NCI-H1092 (cell line): ENCODE measurements at places on chromosomes 4 and X.

DNA sequence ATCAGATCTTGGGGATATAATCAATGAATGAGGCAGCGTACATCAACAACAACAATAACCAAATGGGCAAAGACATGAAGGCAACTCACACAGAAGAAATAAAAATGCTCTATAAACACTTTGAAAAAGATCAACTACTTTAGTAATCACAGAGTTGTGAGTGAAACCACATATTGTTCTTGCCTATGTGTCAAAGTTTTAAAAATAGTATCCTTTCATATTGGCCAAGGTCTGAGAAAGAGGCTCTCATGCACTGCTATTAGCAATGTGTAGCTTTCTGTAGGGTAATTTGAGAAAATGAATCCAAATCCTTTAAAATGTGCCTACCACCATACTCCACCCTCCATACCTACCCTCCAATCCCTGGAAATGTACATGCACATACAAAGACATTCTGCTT, 25.0 kb downstream of the COQ2 start:
- DNase-seq, result no peak

GRCh38 chr4:112857461-112857860, 192.0 kb upstream of the ANK2 start:
- DNase-seq, result no peak

DNA sequence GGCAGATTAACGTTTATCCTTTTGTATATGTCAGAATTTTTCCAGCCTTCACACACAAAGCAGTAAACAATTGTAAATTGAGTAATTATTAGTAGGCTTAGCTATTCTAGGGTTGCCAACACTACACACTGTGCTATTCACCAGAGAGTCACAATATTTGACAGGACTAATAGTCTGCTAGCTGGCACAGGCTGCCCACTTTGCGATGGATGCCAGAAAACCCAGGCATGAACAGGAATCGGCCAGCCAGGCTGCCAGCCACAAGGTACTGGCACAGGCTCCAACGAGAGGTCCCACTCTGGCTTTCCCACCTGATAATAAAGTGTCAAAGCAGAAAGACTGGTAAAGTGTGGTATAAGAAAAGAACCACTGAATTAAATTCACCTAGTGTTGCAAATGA, 94.8 kb downstream of the TET2 start:
- DNase-seq, result peak; percentile 35

GRCh38 chr4:8053688-8054449, 104.7 kb downstream of the ABLIM2 start:
- no peak for DNase-seq

DNA sequence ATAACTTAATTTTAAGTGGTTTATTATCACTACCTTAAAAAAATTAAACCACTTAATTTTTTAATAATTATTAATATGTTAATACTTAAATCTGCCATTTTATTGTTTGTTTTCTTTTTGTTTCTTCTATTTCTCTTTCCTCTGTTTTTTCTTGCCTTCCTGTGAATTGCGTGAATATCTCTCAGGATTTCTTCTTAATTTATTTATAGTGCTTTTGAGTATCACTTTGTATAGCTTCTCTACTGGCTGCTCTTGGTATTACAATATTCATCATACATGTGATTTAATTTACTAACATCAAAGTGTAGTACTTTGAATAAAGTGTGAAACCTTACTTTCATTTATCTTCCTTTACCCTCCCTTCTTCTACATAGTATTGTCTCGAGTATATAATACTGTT, 349.5 kb upstream of the CPXCR1 start:
- no peak for DNase-seq

GRCh38 chr4:34721835-34722234, 1522.5 kb downstream of the ARAP2 start:
- DNase-seq, result no peak

DNA sequence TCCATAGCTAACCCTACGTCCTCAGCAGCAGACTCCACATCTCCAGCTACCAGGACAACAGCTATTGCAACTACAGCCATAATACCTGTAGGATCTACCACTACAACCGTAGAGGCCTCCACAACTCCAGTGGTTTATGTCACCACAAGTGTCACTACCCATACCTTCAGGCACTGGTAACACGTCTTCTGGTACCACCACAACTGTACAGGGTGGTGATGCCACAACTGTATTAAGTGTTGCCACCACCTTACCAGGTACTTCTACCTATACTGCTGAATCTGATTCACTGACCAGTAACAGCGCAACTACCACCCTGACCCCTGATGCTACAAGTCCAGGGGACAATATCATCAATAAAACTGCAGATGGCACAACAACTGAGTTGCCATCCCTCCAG, 34.6 kb upstream of the CABS1 start:
- DNase-seq, result no peak

GRCh38 chr4:16264798-16265197, 38.5 kb upstream of the TAPT1 start:
- no peak for DNase-seq

GRCh38 chr4:133162941-133163340, 13.8 kb downstream of the PCDH10 start:
- no peak for DNase-seq

DNA sequence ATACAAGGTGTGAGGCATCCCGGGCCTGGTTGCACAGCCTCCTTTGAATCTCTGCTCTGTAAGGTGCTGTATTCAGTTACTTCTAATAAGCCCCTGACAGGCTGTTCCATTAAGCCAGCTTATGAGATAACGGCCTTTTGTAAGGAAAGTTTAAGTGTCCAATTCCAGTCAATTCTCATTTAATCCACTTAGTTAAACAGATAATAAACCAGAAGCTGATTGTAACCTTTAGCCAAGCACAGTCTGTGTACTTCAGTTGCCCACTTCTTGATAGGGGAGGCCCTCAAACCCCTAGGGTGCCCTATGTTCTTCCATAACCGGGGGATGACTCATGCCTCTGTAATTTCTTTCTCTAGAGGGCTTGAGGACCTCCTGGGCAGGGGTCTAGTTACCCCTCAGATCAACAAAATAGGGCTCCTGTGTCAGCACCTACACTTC, 63.4 kb downstream of the RASL11B start:
- no peak for DNase-seq
